ENCODE measurements at places on chromosomes 13 and 19.

DNA sequence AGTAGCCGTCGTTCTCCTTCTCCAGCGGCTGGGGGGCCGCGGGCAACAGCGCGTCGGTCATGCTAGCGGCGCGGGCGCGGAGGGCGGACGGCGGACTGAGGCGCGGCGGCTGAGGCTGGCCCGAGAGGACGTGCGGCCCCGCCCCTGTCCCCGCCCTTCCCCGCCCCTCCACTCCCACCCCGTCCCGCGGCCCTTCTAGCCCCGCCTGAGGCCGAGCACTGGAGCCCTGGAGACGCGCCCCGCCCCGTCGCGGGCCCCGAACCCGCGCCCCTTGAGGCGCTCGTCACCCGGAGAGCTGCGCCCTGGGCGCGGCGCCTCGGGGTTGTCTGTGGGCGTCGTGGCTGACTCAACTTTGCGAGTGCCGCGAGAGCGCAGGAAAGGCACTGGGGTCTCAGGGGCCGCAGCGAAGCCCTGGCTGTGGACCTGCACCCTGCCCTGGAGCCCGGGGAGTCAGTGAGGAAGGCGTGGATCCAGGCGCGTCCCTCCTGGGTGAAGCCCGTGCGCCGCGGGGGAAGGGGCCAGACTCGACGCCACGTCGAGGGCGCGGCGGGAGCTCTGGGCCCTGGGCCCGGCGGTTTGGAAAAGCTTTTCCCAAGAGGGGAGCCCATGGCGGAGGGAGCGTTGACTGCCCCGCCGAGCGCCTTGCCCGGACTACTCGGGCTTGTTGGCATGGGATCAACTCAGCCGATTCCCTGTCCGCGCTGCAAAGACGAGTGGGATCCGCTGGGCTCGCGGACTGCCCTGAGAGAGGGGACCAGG, at the start of gene RHPN2:
TSS of gene RHPN2 (minus strand) at position 97 of the 759 bp plus-strand sequence. CDS start at position 61, 36 bp downstream.
- peak; percentile 62 for DNase-seq

GRCh38 chr19:15563325-15563794, 51.7 kb upstream of the CYP4F8 start:
- no peak for DNase-seq

- DNase-seq: no peak
These were observed 46.0 kb downstream of the C13orf46 start for GRCh38 chr13:113927661-113928581.

GRCh38 chr13:81393721-81394120, 1052.8 kb upstream of the SPRY2 start:
- no peak for DNase-seq

GRCh38 chr19:49336482-49337266, 1.5 kb downstream of the CD37 start:
- no peak for DNase-seq

DNA sequence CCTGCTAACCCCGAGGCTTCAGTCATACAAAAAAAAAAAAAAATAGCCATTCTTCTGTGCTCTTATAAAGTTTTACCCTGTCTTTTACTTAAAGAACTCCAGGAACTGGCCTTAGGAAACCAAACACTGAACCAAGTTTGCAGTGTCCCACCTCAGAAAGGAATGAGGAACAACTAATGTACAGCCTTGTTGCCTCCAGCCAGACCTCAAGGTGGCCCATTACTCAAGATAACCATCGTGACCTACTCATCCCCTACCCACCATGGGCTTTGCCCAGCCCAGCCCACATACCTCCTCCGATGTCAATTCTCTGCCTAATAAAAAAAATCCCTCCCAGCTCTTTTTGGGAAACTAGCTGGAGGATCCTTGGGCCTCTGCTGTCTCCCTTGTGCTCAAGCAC, 133.2 kb downstream of the STARD13 start:
- DNase-seq: no peak

- peak; percentile 31 for DNase-seq
These were observed 1.0 kb upstream of the ZNF529 start for GRCh38 chr19:36573895-36574720.

- DNase-seq: no peak
These were observed 24.2 kb downstream of the ZFR2 start for GRCh38 chr19:3844596-3844995.

- no peak for DNase-seq
These were observed 4.5 kb downstream of the RELB start for GRCh38 chr19:45005787-45006186.

DNA sequence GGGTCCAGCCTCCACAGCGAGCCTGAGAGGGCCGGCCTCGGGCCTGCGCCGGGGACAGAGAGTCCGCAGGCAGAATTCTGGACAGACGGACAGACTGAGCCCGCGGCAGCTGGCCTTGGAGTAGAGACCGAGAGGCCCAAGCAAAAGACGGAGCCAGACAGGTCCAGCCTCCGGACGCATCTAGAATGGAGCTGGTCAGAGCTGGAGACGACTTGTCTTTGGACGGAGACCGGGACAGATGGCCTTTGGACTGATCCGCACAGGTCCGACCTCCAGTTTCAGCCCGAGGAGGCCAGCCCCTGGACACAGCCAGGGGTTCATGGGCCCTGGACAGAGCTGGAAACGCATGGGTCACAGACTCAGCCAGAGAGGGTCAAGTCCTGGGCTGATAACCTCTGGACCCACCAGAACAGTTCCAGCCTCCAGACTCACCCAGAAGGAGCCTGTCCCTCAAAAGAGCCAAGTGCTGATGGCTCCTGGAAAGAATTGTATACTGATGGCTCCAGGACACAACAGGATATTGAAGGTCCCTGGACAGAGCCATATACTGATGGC, 490 bp downstream of the ITPKC start:
- DNase-seq: no peak

DNA sequence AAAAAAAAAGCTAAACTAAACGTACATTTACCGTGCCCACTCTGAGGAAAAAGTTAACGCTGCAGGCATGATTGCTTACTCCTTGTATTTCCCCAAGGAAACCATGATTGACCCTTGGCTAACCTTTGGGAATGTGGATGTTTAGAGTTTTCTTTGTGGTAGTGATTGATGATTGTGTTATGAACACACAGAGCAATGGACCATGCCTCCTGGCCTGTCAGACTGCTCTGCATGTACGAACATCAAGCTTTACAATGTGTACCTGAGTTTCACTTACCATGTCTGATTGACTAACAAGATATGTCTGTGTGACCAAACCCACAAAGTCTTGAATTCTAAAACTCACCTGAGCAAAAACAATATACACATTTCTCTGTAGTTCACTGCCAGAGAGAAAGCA, 35.1 kb downstream of the MYCBP2 start:
- DNase-seq: no peak

DNA sequence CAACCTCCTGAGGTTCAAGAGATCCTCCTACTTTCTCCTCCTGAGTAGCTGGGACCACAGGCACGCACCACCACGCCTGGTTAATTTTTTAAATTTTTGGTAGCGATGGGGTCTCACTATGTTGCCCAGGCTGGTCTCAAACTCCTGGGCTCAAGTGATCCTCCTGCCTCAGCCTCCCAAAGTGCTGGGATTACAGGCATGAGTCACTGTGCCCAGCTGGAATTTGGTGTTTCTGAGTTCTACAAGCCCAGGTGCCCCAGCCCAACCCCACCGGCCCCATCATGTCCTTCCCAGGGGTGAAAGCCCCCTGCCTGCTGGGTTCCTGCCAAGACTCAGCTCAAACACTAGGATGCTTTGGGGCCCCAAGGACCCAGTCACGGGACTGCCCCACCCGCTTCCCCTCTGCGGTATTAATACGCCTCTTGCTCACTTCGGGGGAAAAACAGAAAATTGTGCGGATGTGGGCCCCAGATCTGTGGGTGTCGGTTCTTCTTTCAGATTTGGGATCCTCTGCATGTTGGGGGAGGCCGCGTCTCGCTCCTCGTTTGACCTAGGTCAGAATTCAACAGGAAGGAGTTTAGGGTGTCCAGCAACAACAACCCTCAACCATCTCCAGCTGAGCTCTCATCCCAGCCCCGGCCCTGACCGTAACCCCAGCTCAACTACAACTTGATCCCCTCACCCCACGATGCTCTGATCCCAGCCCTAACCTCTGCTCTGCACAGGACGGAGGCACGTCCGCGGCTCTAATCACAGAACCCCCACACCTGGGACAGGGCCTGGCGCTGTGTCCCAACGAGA, 3.7 kb upstream of the FCER2 start:
- no peak for DNase-seq

DNA sequence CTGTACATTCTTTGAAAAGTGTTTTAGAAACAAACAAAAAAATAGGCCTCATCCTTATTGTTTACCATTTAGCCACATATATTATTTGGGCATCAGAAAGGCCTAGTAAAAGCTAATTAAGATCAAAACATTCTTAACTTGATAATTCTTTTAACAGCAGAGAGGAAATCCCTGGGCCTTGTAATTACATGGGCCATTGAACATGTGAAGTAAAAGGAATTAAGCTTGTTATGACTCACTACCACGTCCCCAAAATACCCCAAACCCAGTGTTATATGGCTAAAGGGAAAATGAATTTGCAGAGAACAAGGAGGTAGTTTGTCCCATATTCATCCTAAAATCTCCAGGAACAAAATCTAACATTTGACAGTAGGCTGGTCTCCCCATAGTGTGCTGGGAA, 439.8 kb downstream of the ITGBL1 start:
- DNase-seq: no peak

DNA sequence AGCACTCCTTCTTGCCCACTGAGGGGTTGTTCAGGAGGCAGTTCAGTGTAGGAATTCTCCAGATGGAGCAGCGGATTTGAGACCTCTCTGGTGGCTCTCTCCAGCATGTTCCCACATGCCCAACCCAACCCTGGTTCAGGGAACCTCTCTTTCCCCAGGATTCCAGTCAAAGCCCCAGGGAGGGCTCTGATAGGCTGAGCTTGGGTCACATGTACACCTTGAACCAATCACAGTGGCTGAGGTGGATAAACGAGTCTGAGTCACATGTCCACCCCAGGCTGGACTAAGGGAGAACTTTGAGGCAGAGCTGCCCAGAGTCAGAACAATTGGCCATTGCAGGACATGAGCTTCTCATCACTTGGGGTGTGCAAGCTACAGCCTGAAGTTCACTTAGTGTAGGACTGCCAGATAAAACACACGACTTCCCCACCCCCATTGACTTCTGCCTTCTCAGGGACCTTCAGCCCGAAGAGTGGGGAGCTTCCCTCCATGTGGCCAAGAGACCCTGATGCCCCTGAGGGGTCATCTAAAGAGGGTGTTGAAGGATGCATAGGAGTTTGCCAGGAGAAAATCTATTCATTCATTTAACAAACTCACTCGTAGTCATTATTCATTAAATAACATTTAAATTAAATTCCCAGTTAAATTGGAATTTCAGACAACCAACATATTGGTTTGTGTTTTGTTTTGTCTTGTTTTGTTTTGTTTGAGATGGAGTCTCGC, 4.0 kb upstream of the MAST3 start:
- DNase-seq: no peak

DNA sequence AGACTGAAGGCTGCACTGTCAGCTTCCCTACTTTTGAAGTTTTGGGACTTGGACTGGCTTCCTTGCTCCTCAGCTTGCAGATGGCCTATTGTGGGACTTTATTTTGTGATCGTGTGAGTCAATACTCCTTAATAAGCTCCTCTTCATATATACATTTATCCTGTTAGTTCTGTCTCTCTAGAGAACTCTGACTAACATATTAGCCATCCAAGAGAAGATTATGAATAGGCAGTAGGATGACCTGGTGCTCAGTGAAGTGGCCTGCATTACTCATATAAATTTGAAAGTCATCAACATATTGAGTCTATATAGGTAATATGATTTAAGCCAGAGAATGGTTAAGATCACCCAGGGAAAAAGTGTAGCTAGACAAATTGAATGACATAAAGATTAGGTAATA, 136.3 kb upstream of the UFM1 start:
- no peak for DNase-seq

GRCh38 chr19:804419-805165, 7.3 kb downstream of the PTBP1 start:
- no peak for DNase-seq

DNA sequence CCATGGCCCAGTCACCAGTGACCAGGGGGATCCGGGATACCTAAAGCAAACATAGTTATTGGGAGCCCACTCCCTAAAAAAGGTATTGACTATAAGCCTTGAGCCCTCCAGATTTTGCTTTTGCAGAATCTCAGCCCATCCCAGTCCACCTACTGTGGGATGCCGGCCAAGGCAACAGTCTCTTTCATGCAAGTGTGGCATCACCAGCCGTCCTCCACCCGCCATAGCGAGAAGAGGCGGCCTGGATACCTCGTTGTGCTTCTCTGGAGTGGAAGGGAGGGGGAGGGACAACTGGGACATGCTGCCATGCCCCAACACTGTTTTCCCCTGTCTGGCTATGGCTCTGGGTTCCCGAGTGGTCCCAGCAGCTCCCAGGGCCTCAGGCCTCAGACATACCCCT, 123.4 kb downstream of the DPF1 start:
- no peak for DNase-seq

GRCh38 chr13:44618326-44618725, 42.2 kb upstream of the TSC22D1 start:
- no peak for DNase-seq

- no peak for DNase-seq
These were observed 2.9 kb upstream of the UFM1 start for GRCh38 chr13:38346764-38347163.

- no peak for DNase-seq
These were observed 154.4 kb downstream of the EFNB2 start for GRCh38 chr13:106381091-106381490.

DNA sequence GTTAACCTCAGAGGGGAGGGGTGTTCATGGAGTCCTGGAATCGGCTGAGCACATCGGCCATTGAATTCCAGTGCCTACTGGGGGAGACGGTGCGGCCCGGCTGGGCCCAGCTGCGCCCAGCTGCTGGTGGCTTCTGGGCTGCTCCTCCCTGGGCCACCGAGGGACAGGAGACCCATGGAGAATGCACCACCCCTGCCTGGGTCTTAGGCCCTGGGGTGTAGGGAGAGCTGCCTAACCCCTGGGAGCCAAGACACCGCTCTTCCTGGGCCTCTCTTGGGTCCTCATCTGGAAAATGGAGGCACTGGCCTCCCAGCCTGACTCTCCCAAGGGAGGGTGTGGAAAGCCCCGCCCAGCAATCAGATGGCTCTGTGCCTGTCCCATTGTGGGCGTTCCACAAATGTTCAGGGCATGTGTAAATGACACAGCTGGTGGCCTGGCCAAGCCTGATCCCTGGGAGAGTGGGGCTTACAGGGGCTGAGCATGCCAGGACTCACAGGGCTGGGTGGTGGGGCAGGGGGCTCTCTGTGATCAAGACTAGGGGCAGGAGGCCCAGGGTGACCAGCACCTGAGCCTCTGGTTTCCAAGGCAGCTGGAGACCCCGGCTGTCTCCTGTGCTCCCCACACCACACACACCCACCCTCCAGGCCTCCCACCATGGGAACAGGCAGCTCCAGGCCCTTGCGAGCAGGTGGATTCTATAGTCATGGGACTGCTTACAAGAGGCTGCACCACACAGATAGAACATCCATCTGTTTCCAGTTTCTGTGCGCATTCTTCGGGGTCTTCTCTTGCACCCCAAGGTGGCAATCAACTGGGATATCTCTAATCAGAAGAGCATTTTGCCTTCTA, 150.9 kb downstream of the URI1 start:
- no peak for DNase-seq

Measured in left kidney (tissue), 8 donors.